ENCODE measurements at places on chromosomes 5 and 9.

GRCh38 chr5:68046445-68046844, 169.1 kb upstream of the PIK3R1 start:
- peaks cover 41% of the 10 kb centered on the region for H3K4me1 ChIP-seq
- H3K27me3 ChIP-seq = no peaks in the 10 kb centered on the region
- DNase-seq = peak; percentile 99
- H3K36me3 ChIP-seq = peaks cover 5% of the 10 kb centered on the region

GRCh38 chr5:67206461-67206860, 9.9 kb upstream of the CD180 start:
- peak overlapping the region; percentile 16 for H3K27ac ChIP-seq
- H3K36me3 ChIP-seq = no peaks in the 10 kb centered on the region
- peaks cover 5% of the 10 kb centered on the region for H3K27me3 ChIP-seq
- H3K4me3 ChIP-seq = 0 out of 2 replicates have a peak overlapping the region, but pooled peaks have one; percentile 2
- H3K4me1 ChIP-seq = peaks cover 51% of the 10 kb centered on the region
- DNase-seq = no peak

- no peak overlapping the region for H3K27ac ChIP-seq
- H3K27me3 ChIP-seq = no peaks in the 10 kb centered on the region
- no peaks in the 10 kb centered on the region for H3K36me3 ChIP-seq
- H3K4me1 ChIP-seq = peaks cover 14% of the 10 kb centered on the region
Observed at GRCh38 chr9:16803648-16804047, 66.8 kb downstream of the BNC2 start.

DNA sequence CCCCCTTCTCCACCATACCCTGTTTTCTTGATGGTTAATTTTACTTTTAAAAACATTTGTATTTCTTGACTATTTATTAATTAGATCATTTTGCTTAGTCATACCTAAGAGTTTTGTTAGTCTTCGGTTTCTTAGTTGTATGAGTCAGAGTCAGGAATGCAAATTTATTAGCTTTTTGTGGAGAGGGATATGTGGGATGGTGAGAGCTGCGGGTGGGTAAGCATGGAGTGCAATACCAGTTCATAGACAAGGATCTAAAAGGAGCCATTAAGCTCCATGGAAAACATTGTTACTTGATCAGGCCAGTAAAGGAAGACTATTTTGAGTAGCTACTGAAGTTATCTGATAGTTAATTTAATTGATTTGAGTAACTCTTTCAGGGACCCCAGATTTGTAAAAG, 77.5 kb downstream of the ZSWIM6 start:
- peaks cover 8% of the 10 kb centered on the region for H3K27me3 ChIP-seq
- peaks cover 13% of the 10 kb centered on the region for H3K36me3 ChIP-seq
- DNase-seq = peak; percentile 95
- H3K27ac ChIP-seq = peak overlapping the region; percentile 93

DNA sequence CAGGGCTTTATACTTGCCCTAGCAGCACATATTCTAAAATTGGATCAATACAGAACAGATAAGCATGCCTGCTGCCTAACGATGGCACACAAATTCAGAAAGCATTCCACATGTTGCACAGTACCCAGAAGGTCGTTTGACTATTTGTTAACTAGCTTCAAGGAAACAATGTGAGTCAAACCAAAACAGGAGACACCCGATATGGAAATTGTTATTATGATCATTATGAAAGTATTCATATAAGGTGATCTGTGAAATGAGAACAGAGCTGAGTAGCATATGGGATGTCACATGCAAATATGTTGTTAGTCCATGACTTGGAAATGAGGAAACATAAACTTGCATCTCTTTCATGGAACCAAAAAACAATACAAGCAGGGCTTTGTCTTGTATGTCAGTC, 56.3 kb upstream of the BICD2 start:
- H3K4me3 ChIP-seq = no peak overlapping the region
- no peak overlapping the region for H3K27ac ChIP-seq
- no peak for DNase-seq
- H3K27me3 ChIP-seq = peaks cover 29% of the 10 kb centered on the region
